ENCODE measurements at places on chromosomes 2 and 18.

- no peak for DNase-seq
Measured at GRCh38 chr2:165967746-165968145, 14.2 kb upstream of the TTC21B start.

GRCh38 chr2:20551260-20551944 is 99.5 kb downstream of the HS1BP3 start:
- no peak for DNase-seq

GRCh38 chr2:163348857-163349380 is 386.9 kb downstream of the FIGN start:
- no peak for DNase-seq

- no peak for DNase-seq
Measured at GRCh38 chr18:2970772-2971659, 41.9 kb downstream of the LPIN2 start.

GRCh38 chr2:51013079-51013932 is 18.6 kb downstream of the NRXN1 start:
- no peak for DNase-seq

DNA sequence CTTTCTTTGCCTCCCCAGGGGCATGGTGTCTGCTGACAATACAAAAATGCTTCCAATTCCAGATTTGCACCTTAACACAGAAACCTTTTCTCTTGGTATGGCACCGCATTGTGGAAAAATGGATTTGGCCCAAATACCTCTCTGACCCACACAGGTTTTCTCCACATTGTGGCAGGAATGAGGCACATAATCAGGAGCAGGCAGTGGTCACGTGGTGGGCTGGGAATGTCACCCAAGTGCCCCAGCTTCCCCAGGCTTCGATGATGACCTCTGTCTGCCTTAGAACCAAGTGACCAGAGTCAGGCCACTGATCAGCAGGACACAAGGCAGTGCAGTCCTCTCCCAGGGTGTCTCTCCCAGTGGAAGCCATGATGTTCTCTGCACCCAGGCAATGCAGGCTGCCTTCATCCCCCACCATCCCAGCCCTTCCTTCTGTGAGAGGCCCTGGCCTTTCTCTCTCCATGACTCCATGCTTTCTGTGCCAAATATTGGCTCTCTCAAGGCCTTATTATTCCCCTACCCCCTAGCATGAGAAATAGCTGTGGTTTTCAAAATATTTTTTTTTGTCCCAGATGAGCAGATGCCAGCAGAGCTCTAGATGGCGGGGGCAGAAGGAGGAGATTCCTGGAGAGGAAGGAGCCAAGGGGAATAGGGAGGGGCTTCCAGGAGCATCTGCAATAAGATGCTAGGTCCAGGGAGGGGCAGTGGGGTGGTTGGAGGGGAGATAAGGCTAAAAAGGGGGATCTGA is 198.9 kb downstream of the ACKR3 start:
- no peak for DNase-seq

DNA sequence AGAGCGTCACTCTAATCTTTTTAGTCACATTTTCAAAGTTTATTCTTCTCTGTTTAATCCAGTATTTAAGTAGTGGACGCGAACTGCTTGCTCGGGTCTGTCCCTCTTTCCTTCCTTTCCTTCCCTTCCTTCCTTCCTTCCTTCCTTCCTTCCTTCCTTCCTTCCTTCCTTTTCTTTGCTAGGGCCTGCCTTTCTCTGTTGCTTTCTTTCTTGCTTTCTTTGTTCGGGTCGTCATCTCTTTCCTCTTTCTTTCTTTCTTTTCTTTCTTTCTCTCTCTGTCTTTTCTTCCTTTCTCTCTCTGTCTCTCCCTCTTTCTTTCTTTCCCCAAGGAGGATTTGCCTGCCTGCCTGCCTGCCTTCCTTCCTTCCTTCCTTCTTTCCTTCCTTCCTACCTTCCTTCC is 3.0 kb upstream of the ACKR3 start:
- DNase-seq, result no peak

DNA sequence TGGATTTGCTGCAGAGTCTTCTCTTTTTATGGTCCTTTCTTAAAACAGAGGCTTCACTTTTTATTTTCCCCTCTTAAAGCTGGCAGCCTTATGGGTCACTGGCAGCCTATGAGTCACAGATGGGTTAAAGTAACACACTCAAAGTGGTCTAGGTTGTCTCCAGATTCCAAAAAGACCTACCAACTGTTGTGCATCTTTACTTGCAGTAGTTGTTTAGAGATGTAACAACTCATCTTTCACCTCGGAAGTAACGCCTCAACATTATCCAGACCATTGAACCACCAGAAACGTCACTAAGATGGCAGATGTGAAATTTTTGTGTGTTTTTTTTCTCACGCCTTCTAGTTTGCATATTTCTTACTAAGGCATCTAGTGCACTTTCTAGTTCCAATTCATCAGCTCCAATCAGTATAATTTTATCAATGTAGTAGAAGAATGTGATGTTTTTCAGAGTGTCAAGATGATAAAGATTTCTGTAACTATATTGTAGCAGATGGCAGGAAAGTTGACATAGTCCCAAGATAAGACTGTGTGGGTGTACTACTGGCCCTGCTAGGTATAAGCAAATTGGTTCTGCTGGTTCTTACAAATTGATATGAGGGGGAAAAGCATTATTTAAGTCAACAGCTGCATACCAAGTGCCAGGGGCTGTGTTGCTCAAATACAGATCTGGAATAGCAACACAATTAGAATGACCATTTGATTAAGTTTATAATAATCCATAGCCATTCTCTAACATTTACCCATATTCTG is 9.6 kb upstream of the SEC11C start:
- DNase-seq, result no peak

DNA sequence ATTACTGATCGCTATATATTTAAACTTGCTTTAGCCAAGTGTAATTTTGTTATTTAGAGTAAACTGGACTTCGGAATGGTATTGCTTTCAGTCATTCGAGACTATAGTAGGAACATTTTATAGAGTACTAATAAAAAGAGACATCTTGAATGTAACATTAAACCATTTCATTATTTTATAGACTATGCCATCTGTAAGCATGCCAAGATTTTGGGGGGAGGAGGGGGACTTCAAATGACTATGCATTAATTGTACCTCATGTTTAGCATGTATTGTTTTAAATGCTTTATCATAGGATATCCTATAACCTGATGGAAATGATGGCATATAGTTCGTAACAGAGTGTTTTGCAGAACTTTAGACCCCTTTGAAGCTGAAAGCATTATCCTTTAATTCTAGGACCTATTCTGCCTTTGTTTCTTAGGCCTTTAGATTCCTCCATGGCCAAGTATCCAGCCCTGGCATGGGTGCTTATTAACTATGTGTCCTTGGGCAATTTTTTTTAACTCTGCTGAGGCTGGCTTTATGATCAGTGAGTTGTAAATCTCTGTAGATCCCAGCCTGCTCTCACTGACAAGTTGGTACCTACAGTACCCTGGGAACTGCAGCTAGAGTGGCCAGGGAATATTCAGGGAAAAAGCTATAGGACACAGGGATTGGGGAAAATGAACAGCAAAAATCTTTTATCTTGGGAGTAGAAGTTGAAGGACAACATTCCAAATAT is 93.4 kb downstream of the PARD3B start:
- DNase-seq, result no peak

DNA sequence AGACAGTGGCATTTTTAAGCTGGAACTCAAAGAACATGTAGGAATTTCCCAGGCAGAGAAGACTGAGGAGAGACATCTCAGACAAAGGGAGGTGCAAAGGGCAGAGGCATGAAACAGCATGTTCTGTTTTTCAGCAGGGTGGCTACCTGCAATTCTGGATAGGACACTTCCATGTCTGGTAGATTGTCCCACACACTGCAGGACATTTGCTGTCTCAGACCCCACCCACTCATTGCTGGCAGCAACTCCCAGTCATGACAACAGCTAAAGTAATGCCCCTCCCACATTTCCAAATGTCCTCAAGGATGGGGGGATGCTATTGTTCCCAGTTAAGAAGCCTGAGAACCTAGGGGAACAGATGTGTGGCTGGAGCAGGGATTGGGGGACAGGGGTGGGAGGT is 40.8 kb downstream of the ANKRD44 start:
- no peak for DNase-seq

DNA sequence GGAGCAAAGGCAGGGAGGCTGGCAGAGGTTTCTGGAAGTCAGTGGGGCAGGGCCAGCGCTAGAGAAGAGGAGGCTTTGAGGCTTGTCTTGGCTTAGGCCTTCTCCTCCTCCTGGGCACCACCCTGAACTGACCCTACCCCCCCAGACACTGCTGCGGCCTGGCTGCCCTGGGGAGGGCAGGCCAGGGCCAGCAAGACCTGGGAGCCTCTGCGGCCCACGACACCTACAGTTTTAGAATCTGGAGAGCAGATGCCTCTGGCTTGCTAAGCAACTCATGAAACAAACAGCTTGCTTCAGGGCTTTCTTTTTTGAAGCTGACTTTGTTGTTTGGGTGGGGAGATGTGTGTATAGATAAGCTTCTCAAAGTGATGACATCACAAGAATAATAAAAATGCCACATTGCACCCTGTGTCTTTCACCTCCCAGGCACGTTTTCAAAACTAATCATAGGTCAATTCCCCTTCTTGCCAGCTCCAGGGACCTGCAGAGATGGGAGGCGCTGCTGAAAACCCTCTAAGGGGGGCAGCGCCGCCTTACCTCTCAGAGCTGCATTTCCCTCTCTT is 46.2 kb upstream of the SMAD7 start:
- no peak for DNase-seq

GRCh38 chr2:218782528-218782844 is 539 bp downstream of the CYP27A1 start:
- DNase-seq, result no peak

Data from stimulated activated CD8-positive, alpha-beta memory T cell treated with anti-CD3 and anti-CD28 coated beads, Interleukin-15, amount 100 ng/mL, for 24 hours (primary cell).